ENCODE measurements at places on chromosomes 2 and 18. TPM values are rescaled to one million over a fixed set of nuclear protein-coding genes. Genes with fewer than 3 reads are reported as not detected.

- DNase-seq: no peak
These were observed 91.5 kb upstream of the SLC8A1 start for GRCh38 chr2:40543381-40543780.

DNA sequence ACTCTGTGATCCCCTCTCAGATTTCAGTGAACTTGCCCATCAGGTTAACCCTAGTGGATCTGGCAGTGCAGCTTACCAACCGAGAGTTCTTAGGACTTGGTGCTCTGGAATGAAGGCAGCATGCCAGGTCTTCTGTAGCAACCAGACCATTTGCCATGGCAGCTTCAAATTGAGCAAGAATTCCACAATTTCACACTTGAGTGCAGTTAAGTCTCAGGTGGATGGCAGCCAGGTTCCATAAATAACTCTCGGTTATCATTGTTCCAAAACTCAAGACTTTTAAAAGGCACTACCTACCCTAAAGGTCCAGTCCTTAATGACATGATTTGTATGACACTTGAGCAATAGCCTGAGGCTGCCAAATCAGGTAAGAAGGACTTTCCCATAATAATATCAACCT lies 48.1 kb downstream of the GALNT3 start:
- no peak for DNase-seq

The FSHR gene
- polyA plus RNA-seq: not detected

The MYCN gene
- not detected for polyA plus RNA-seq
